Chondrocyte (in vitro differentiated cells): ENCODE measurements at places on chromosomes 11 and 22. TPM values are rescaled to one million over a fixed set of nuclear protein-coding genes. Genes with fewer than 3 reads are reported as not detected.
A peak's percentile ranks its signal among the peaks of the same experiment; 100 is the strongest.

- no peak for DNase-seq
Observed at GRCh38 chr11:44817207-44817949, 90.6 kb downstream of the TSPAN18 start.

- DNase-seq: peak; percentile 65
Observed at GRCh38 chr22:36584666-36585065, 55.7 kb upstream of the EIF3D start.

GRCh38 chr11:81036168-81036870 is 1595.5 kb upstream of the TENM4 start:
- DNase-seq: no peak

DNA sequence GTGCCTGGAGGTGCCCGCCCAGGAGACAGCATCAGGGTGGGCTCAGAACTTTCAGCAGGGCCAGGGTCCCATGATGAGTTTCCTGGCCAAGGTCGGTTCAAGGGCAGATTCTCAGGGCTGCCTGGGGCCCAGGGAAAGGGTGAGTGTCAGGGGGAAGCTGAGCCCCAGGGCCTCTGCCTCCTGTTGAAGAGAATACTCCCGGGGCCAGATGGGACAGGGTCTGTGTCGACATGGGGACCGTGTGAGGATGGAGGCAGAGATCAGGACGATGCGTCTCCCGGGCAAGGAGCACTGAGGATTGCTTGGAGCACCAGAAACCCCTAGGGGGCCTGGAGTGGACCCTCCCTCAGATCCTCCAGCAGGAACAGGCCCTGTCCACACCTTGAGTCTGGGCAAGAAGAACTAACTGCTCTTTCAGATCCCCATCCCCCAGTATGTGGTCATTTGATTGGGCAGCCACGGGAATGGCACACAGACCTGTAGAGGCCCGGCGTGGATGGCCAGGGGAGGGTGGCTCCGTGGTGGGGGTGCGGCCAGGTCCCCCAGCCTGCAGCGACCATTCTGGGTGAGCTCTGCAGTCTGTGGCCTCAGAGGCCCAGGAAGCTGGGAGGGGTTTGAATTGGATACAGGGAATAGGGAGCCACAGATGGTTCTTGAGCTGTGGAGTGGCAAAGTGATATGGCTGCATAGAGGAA is 1078.7 kb downstream of the BRD1 start:
- DNase-seq: peak; percentile 56

- no peak for DNase-seq
Observed at GRCh38 chr11:7851391-7851790, 54.6 kb upstream of the OR5P2 start.

DNA sequence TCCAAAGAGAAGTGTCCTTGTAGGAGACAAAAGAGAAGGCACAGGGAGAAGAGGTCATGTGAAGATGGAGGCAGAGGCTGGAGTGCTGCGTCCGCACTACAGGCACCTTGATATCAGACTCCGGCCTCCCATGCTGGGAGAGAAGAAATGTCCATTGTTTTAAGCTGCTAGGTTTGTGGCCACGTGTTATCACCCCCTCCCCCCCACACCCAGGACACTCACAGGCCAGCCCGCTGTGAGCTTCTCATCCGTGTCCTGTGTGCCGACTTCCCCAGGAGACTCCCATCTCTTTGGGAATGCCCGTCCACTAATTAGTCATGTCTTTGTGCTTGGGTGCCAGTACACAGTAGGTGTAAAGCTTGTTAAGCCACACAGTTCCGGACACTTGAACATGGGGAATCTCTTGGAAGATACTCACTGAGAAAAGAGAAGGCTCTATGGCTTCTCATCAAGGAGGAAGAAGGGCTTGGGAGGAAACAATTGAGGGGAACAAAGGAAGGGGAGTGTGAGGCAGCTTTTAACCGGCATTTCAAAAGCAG is 1234.7 kb downstream of the TBC1D22A start:
- no peak for DNase-seq

C11orf87 gene
- total RNA-seq: 0.05 to 0.36 TPM (median 0.15 TPM) in 3 replicates

APOL5 gene
- not detected in 3 replicates for total RNA-seq
